Pulmonary artery endothelial cell (primary cell): ENCODE measurements at places on chromosomes 13 and 19. TPM values are rescaled to one million over a fixed set of nuclear protein-coding genes. Genes with fewer than 3 reads are reported as not detected.

The VSTM2B gene
- not detected in 2 replicates for total RNA-seq

The FDX2 gene
- total RNA-seq, result 21.8 and 25.8 TPM in 2 replicates

The GPR12 gene
- total RNA-seq, result not detected in 2 replicates

The KLK4 gene
- not detected in 2 replicates for total RNA-seq

The UGGT2 gene
- total RNA-seq, result 33.8 and 45.2 TPM in 2 replicates

The ZIC5 gene
- not detected in 2 replicates for total RNA-seq

The PEX11G gene
- 0.46 and 1.9 TPM in 2 replicates for total RNA-seq

The LILRB4 gene
- not detected in 2 replicates for total RNA-seq

The CGB1 gene
- total RNA-seq, result not detected in 2 replicates

The CACNG6 gene
- 1.8 and 3.1 TPM in 2 replicates for total RNA-seq

The MYH14 gene
- 0.07 TPM in 1 of 2 replicates, not detected in the other for total RNA-seq

The RXFP2 gene
- not detected in 2 replicates for total RNA-seq

The FGF22 gene
- total RNA-seq, result 0.07 TPM in 1 of 2 replicates, not detected in the other

The EBI3 gene
- 0.28 and 0.40 TPM in 2 replicates for total RNA-seq

The SPACA7 gene
- not detected in 2 replicates for total RNA-seq

The TEX30 gene
- 20.8 and 33.7 TPM in 2 replicates for total RNA-seq

The KLK11 gene
- total RNA-seq, result not detected in 2 replicates

The ZNF260 gene
- total RNA-seq, result 8.2 and 13.9 TPM in 2 replicates

The ZNF536 gene
- total RNA-seq, result not detected in 2 replicates

The TEX26 gene
- not detected in 2 replicates for total RNA-seq

The MAST1 gene
- 0.18 and 0.59 TPM in 2 replicates for total RNA-seq

The FBN3 gene
- total RNA-seq, result not detected in 2 replicates

The CLEC17A gene
- total RNA-seq, result not detected in 2 replicates

The KLK2 gene
- total RNA-seq, result not detected in 2 replicates

The SHISA7 gene
- not detected in 2 replicates for total RNA-seq

The PSG11 gene
- not detected in 2 replicates for total RNA-seq

The CEACAM1 gene
- total RNA-seq, result 0.26 and 0.46 TPM in 2 replicates

The NLRP4 gene
- not detected in 2 replicates for total RNA-seq

The KIR2DL4 gene
- not detected in 2 replicates for total RNA-seq

The KLK8 gene
- not detected in 2 replicates for total RNA-seq

The SBNO2 gene
- 30.4 and 55.0 TPM in 2 replicates for total RNA-seq

The ZNF30 gene
- total RNA-seq, result 3.2 and 5.0 TPM in 2 replicates

The TMEM221 gene
- 0.04 TPM in 1 of 2 replicates, not detected in the other for total RNA-seq

The ZNF181 gene
- total RNA-seq, result 9.1 and 15.9 TPM in 2 replicates

The KLF12 gene
- total RNA-seq, result 8.2 and 9.1 TPM in 2 replicates

The BRME1 gene
- total RNA-seq, result 0.63 and 0.73 TPM in 2 replicates

The CILP2 gene
- not detected in 2 replicates for total RNA-seq

The ZNF93 gene
- total RNA-seq, result 3.9 and 7.3 TPM in 2 replicates

The ZNF112 gene
- 6.7 and 9.1 TPM in 2 replicates for total RNA-seq
